ENCODE measurements at places on chromosomes 16 and 17. TPM values are rescaled to one million over a fixed set of nuclear protein-coding genes. Genes with fewer than 3 reads are reported as not detected.
A peak's percentile ranks its signal among the peaks of the same experiment; 100 is the strongest.

DNA sequence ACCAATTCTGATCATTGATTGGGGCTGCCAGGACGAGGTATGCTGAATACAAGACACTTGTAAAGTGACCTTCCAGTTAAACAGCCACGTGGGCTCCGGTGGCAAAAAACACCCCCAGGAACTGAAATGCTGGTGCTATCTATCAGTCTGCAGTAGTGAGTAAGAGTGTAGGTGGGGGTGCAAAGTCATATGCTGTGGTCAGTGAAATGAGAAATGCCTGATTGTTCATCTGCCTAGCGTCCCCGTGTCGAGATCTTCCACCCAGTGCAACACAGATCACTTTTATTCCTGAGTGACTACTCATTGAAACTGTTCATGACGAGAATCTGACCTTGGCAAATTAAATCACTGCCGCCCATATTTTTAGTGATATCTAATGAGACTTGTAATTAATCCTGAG lies 806.5 kb upstream of the GOT2 start:
- no peak for DNase-seq

DNA sequence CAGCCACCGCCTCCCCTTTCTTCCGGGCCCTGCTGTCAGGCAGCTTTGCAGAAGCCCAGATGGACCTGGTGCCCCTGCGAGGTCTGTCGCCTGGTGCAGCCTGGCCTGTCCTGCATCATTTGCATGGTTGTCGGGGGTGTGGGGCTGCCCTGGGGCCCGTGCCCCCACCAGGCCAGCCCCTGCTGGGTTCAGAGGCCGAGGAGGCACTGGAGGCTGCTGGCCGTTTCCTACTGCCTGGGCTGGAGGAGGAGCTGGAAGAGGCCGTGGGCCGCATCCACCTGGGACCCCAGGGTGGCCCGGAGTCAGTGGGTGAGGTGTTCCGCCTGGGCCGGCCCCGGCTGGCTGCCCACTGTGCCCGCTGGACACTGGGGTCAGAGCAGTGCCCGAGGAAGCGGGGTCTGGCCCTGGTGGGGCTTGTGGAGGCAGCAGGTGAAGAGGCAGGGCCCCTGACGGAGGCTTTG lies 5.5 kb upstream of the TGFB1I1 start:
- DNase-seq = peak; percentile 17

DNA sequence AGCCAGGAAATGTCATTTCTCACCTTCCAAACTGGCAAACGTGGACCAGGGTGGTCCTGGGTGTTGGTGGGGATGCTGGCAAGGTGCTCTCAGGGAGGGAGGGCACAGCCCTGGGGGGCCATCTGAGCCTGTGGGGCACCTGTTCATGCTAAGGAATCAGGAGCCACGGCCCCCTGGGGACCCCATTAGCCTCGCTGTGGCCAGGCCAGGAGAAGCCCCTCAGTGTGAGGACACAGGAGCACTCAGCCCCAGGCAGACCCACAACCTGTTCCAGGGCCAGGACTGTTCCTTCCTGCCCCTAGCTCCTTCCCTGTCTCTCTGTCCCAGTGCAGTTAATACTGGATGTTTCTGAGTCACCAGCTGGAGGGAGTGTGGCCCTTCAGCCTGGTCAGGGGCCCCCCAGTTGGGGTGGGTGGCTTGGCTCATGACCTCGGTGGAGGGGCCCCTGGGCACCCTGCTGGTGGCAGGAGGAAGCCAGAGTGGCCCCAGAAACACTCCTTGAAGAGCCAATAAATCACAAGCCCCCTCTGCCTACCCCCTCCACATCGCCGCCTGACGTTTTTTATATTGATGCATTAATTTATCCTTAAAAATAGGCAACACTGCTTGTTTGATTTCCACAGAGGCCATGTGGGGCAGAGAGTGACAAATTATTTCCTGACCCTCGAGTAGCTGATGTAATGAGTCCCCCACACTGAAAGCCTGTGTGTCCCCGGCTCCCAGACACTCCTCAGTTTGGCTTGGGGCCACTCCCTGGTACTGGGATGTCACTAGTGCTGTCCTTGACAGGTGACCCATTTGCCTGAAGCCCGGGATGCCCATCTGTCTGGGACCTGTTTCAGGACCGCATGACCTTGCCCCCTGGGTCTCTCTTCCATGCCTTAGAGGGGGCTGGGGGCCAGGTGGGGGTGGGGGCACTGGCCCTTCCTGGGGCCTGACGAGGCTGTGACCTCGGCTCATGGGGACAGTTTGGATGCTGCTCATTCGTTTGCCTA lies 22.3 kb downstream of the ACTG1 start:
- no peak for DNase-seq

GRCh38 chr16:26196310-26196709 lies 504.6 kb downstream of the HS3ST4 start:
- no peak for DNase-seq

DNA sequence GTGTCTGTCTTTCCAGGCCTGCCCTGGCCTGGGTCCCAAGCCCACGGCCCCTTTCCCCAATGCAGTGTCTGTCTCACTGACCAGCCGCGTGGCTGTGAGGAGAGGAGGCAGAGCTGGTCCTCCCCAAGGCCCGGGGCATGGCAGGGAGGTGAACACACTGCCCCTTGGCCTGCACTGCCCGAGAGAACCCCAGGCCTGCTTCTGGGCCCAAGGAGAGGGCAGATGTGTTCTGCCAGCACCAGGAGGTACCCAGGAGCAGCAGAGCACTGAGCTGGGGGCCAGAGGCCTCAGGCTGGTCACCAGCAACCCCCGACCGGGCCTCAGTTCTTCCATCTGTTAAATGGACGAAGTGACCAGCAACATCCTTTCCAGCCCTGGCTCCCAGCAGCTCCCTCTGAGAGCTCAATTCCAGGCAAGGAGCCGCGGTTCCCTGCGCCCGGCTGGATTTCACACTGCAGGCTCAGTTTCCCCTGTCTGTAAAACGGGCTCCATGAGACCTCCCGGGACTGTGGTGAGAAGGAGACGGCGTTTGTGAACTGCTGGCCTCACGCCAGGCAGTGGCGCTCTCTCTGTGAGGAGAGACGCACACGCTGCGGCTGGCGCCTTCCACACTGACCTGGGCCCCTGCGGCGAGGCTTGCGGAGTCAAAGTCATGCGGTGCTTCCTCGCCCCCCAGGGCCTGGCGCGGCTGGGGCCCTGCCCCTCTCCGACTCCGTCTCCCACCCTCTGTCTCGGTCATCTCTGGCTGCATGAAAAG lies 8.1 kb upstream of the ZFPM1 start:
- no peak for DNase-seq

GRCh38 chr16:69443927-69444631 lies 19.7 kb downstream of the CYB5B start:
- DNase-seq = no peak

GRCh38 chr16:58201163-58201562 lies 3.3 kb upstream of the CSNK2A2 start:
- no peak for DNase-seq

DNA sequence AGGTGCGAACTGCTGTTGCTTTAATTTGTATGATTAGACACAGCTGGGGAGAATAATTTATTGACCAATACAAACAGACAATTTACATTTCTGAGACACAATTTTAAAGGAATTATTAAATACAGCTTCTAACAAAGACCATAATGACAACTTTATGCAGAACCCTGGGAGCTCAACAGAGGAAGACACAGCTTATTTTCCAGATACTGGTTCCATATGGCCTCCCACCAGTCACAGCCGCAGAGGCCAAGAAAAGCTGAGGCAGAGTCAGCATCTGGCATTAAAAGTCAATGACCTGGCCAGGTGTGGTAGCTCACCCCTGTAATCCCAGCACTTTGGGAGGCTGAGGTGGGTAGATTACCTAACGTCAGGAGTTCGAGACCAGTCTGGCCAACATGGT lies 66.1 kb upstream of the BCAR1 start:
- no peak for DNase-seq

DNA sequence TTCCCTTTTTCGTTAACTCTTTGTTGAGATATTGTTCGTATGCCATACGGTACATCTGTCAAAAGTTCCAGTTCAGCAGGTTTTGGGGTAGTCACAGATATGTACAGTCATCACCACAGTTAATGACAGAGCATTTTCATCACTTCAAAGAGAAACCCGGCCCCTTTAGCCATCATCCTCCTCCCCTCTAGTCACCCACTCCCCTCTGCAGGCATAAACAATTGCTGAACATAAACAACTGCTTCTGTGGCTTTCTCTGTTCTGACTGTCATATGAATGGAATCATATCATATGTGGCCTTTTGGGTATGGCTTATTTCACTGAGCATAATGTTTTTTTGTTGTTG lies 59.3 kb downstream of the RNF213 start:
- no peak for DNase-seq

GRCh38 chr17:34769049-34769448 lies 189.7 kb downstream of the TMEM132E start:
- no peak for DNase-seq

GRCh38 chr17:40323391-40324381 lies 14.7 kb downstream of the RARA start:
- DNase-seq = no peak

- DNase-seq = no peak
These were observed 78.3 kb downstream of the DNAH17 start for GRCh38 chr17:78498848-78499247.

DNA sequence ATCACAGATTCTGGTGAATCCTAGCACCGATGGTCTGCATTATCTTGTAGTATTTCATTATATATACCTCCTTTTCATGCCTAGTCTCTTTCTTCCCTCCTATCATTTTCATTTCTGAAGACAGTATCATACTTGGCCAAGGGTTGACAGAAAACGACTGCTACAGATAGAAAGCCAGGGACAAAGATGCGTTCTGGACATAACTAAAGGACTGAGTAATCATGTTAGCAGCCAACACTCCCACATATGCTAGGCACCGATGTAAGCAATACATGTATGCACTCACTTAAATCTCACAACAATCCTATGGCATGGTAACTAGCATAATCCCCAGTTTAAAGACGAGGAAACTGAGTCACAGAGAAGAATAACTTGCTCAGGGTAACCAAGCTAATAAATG lies 22.9 kb downstream of the RDM1 start:
- no peak for DNase-seq

DNA sequence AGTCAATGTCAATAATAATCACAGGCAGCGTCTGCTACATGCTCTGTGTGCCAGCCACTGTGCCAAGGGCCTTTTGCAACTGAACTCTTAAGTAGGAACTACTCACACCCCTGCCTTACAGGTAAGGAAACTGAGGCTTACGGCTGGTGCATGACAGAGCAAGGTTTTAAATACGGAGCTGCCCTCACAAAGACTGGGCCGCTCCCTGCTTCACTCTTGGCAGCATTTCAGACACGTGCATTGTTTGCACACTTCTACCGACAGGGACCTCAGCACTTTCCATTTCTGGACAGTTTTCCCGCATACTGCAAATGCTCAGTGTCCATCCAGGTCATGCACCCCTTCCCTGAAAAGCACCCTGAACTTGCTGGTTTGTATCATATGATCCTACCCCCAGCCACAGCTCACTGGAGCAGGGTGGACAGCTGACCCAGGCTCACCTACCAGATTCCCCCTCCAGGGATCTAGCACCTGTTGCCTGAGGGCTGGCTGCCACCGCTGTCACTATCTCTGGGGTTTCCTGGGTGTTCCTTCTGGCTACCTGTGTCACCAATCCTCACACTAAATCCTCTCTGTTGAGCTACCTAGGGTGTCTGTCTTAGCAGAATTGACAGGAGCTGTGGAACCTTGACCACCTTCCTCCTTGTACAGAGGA lies 142.9 kb downstream of the C16orf78 start:
- DNase-seq = no peak

GRCh38 chr16:8950580-8951077 lies 13.1 kb downstream of the USP7 start:
- DNase-seq = no peak

- no peak for DNase-seq
These were observed 28.5 kb upstream of the EFCAB13 start for GRCh38 chr17:47295037-47295873.

- DNase-seq = no peak
These were observed 61.2 kb upstream of the MED13 start for GRCh38 chr17:62126292-62126691.

- DNase-seq = no peak
These were observed 19.5 kb downstream of the ACSF3 start for GRCh38 chr16:89113152-89113547.

- DNase-seq = no peak
These were observed 16.8 kb downstream of the GUCY2D start for GRCh38 chr17:8019166-8019565.

DNA sequence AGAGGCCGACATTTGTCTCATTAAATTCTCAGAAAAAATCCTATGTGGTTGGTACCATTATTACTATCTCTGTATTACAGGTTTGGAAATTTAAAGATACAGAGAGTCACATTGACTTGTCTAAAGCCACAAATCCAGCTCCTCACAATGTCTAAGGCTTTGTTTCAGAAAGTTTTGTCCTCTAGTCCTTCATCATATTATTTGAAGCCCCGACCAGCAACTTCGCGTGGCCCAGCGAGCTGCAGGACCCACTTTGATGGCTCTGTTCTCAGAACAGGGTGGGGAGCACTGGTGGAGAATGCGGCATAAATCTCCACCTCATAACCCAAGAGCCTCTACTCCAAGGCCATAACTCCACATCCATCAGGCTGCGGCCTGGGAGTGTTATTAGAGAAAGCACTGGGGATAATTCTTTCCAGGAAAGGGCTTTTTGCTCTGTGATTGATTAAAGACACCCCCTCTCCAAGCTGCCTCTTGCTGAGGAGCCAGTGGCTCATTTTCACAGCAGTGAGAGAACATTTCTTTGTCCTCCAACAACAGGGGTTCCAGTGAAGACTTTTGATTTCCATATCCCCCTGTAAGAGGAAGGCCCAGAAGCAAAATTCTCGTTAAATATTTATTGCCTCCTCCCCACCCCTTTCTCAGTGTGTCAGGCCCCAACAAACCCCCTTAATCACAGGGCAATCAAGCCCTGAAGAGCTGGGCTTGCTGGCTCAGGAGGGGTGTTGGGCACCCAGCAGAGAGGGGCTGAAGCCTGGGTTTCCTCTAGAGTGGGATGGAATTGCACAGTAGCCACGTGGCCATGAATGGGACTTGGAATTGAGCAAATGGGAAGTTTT lies 113.7 kb upstream of the CDH11 start:
- no peak for DNase-seq

DNA sequence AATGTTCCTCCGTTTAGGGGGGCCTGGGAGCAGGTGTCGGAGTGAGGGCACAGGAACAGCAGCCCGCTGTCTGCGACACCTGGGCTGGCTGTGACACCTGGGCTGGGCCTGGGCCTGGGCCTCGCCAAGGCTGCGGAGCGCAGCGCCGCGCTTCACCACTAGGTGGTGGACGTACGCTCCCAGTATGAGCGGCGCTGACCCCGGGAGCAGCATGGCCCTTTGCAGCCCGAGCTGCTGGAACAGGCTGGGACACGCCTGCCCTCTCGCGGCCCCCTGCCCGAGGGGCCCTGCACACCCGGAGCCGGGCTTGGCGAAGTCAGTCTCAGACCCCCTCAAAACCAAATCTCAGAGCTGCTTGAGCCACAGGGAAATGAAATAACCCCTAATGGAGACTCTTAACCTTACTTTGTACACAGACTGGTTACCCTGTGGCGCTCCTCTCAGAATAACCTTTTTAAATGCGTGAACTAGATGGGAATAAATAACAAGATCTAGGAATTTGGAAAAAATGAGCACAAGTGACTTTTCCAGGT lies 38.6 kb upstream of the FA2H start:
- peak; percentile 67 for DNase-seq

- DNase-seq = peak; percentile 58
These were observed 218.2 kb upstream of the CHMP6 start for GRCh38 chr17:80773243-80773991.

The KIF19 gene
- total RNA-seq = not detected

The KRT24 gene
- not detected for total RNA-seq

The SMARCE1 gene
- total RNA-seq = 119 TPM

The CLEC3A gene
- total RNA-seq = under 0.01 TPM

The KRTAP4-1 gene
- not detected for total RNA-seq

The MYH2 gene
- not detected for total RNA-seq

The NRN1L gene
- total RNA-seq = not detected

The KRTAP1-1 gene
- total RNA-seq = not detected
